Memory B cell (primary cell): ENCODE measurements at places on chromosomes 11 and 22.
A peak's percentile ranks its signal among the peaks of the same experiment; 100 is the strongest.

- DNase-seq, result no peak
Observed at GRCh38 chr11:77147668-77148321, 19.7 kb downstream of the MYO7A start.

GRCh38 chr11:60838132-60838531, 3.8 kb upstream of the CCDC86 start:
- DNase-seq, result no peak

- no peak for DNase-seq
Observed at GRCh38 chr11:94066901-94067429, 45.8 kb downstream of the HEPHL1 start.

DNA sequence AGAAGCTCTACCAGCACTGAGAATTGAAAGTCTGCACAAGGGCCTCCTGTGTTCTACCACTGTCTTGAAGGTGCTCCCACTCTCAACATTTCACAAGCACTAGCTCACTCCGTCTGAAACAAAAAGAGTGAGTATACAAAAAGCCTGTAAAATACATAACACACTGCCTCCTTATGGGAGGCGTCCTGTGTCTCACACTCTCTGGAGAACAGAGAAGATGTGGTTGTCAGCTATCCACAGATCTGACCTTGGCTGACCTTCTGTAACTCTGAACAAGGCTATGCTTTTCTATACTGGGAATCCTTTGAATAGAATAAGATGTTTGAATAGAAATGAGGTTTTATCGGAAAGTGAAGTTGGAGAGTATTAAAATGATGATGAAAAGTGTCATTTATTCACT, 171.3 kb upstream of the TMEM45B start:
- DNase-seq, result no peak

- no peak for DNase-seq
Observed at GRCh38 chr11:22347857-22348487, 9.8 kb downstream of the SLC17A6 start.

GRCh38 chr11:40062616-40063015, 1396.8 kb downstream of the LRRC4C start:
- no peak for DNase-seq

DNA sequence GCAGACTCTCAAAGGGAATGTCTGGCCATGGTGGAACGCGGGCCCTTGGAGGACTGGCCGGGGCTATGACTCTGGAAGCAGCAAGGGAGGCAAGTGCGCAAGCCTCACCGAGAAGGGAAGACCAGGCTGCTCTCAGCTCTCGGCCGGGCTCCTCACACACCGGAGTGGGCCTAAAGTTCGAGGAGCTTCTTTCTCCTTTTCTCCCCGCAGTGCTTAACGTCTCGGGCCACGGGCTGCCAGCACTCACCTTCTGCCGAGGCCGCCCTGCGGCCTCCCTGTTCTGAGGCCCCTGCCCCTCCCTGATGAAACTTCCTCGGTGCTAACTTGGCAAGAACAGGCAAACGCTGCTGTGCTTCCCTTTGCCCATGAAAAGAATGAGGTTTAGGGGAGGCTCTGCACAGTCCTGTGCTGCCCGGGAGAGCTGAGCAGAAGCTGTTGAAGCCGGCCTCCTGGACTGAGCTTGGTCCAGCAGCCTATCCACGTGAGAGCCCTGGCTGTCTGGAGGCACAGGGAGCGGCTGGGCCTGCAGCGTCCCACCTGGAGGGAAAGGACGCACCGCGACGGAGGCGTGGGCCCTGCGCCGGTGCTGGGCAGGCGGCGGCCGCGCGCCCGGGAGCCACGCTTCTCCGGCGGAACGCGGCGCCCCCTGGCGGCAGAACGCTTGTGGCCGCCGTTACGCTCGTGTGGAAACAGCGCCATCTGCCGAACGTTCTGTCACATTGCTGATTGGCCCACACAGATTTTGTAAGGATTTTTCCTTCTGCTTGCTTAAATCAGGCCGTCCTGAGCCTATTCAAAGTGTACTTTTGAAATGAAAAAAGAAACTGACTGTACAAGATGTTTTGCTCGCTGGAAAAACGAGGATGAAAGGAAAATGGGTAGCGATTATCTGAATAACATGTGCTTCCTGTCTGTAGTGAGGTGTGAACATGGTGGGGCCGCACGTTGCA, 65.0 kb upstream of the TMEM45B start:
- DNase-seq, result peak; percentile 76
